ENCODE measurements at places on chromosomes 5 and 9. TPM values are rescaled to one million over a fixed set of nuclear protein-coding genes. Genes with fewer than 3 reads are reported as not detected.

The ORM2 gene
- polyA plus RNA-seq = 0.38 TPM

The SHOC1 gene
- polyA plus RNA-seq = not detected

The DCTN3 gene
- 90.7 TPM for polyA plus RNA-seq

The PCDHB2 gene
- 0.23 TPM for polyA plus RNA-seq

The MTX3 gene
- polyA plus RNA-seq = 6.1 TPM

The GABRA1 gene
- not detected for polyA plus RNA-seq

The TCF7 gene
- 1.8 TPM for polyA plus RNA-seq

The PNPLA7 gene
- polyA plus RNA-seq = 9.5 TPM

The PCDHB5 gene
- polyA plus RNA-seq = not detected

The ST8SIA4 gene
- polyA plus RNA-seq = 4.1 TPM

The ARHGAP26 gene
- polyA plus RNA-seq = 19.1 TPM

The NR6A1 gene
- 0.60 TPM for polyA plus RNA-seq

The F2RL2 gene
- not detected for polyA plus RNA-seq

The HRCT1 gene
- polyA plus RNA-seq = 88.5 TPM
